Heart left ventricle (tissue), 16 donors: ENCODE measurements at places on chromosomes 6 and 20. TPM values are rescaled to one million over a fixed set of nuclear protein-coding genes. Genes with fewer than 3 reads are reported as not detected.

DNA sequence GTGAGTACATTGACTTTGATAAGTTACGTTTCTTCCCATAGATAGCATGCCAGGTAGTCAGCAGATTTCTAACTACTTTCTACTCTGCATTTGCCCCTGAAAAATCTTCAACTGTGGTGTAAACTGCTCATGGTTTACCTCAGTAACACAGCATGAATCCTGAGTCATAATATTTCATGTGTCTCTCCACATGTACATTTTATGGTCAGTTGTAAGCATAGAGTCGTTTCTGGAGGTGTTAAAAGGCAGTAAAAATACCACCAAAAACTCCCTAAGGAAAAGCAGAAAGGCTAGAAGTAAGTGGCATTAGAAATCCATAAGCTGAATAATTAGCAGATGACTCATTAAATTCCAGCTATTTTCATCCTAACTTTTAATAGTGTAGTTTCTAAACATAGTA is 4.1 kb upstream of the GPR63 start:
- no peak for DNase-seq
- H3K27me3 ChIP-seq = no peaks in the 10 kb centered on the region
- no peaks in the 10 kb centered on the region for H3K36me3 ChIP-seq
- no peaks in the 10 kb centered on the region for H3K4me1 ChIP-seq
- no peak overlapping the region for H3K27ac ChIP-seq

- no peaks in the 10 kb centered on the region for H3K36me3 ChIP-seq
- H3K4me3 ChIP-seq = no peak overlapping the region
- no peaks in the 10 kb centered on the region for H3K27me3 ChIP-seq
- H3K4me1 ChIP-seq = no peaks in the 10 kb centered on the region
Measured at GRCh38 chr20:12067686-12068085, 150.0 kb downstream of the BTBD3 start.

DNA sequence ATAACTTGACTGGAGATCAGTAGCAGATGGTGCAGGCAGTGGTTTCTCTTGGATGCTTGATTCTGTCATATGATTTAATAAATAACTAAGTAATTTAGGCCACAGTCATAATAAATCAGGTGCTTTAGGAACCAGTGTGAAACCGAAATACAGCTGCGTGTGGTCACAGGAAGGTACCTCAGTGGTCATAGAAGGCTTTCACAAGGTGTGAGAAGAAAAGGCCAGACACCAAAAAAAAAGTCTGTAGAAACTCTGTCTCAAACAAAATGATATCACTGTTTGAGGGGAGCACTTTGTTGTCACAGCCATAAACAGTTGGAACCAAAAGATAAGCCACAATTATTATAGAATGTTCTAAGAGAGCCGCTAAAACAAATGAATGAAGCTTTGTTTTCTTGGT is 56.5 kb downstream of the ARMC2 start:
- no peaks in the 10 kb centered on the region for H3K27me3 ChIP-seq
- H3K36me3 ChIP-seq = no peaks in the 10 kb centered on the region
- peaks cover 28% of the 10 kb centered on the region for H3K4me1 ChIP-seq
- DNase-seq = no peak

- H3K4me3 ChIP-seq = no peak overlapping the region
- peaks cover 8% of the 10 kb centered on the region for H3K27me3 ChIP-seq
- H3K27ac ChIP-seq = no peak overlapping the region
- H3K4me1 ChIP-seq = no peaks in the 10 kb centered on the region
Measured at GRCh38 chr20:63232235-63233060, 3.3 kb upstream of the BIRC7 start.

The MLIP gene
- total RNA-seq = 325 TPM

The FYN gene
- total RNA-seq = 72.4 TPM

DNA sequence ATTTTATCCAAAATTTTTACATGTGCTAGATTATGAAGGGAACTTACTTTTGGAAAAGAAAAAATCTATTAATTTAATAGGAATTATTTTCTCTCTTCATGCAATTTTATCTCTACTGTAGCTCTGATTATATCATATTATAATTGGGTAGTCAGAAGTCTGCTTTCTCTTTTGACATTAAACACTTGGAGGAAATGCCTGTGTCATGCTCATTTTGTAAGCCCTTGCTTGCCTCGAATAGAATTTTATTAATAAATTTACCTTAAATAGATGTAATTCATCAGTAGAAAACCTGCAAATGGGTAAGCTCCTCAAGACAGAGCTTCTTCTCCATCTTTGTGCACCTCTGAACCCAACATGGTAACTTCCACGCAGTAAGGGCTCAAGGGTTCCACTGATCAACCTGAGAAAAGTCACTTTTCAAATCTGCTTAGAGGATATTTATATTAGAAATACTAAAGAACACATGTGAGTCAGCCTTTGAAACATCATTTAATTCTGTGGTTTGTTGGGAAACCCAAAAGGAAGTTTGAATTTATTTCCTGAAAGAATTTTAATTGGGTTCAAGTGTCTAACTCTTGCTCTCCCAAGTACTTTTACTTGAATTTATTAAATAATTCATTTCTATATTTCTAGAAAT is 266.0 kb downstream of the ALDH8A1 start:
- H3K4me3 ChIP-seq = no peak overlapping the region
- H3K27me3 ChIP-seq = no peaks in the 10 kb centered on the region
- no peaks in the 10 kb centered on the region for H3K36me3 ChIP-seq
- no peaks in the 10 kb centered on the region for H3K4me1 ChIP-seq
- no peak overlapping the region for H3K27ac ChIP-seq

DNA sequence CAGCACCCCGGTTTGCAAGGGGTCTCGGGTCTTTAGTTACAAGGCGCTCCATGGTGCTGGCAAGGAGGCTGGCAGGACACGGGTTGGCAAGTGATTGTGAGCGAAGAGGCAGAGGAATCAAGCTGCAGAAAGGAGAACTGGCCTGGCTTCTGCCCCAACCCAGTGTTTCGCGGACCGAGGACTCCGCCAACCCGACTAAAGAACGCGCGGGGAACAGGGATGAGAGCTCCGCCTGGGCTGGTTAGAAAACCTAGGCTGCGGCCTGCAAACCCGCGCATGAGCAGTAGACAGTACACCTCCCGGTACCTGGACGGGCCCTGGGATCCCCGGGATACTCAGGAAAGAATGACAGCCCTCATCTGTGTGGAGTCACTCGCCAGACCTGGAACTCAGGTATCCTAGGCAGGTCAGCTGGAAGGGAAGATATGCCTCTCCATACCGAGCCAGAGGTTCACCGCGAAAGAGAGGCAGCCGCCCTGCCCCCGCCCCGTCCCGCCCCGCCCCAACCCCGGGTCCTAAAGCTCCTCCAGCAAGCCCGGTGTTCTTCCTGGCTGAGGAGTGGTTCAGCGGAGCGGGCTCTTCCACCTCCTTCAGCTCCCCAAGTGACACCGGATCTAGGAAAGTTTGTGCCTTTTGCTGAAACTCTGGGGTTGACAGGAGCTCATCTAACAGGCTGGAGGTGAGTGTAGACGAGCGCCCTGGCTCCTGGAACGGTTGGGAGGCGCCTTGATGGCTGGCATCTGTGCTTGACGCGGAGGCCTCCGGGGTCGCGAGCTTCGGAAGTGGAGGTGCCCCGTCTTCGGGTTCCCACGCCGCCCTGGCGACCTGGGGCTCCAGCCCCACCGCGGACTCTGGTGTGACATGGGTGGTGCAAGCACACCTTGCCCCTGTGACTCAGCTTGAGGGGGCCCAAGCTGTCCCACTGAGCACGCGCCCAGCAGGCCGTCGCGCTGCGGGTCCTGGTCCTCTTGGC is 1847.3 kb upstream of the DEFB115 start:
- H3K4me3 ChIP-seq = no peak overlapping the region
- peaks cover 78% of the 10 kb centered on the region for H3K27me3 ChIP-seq
- no peaks in the 10 kb centered on the region for H3K36me3 ChIP-seq
- no peak overlapping the region for H3K27ac ChIP-seq

DNA sequence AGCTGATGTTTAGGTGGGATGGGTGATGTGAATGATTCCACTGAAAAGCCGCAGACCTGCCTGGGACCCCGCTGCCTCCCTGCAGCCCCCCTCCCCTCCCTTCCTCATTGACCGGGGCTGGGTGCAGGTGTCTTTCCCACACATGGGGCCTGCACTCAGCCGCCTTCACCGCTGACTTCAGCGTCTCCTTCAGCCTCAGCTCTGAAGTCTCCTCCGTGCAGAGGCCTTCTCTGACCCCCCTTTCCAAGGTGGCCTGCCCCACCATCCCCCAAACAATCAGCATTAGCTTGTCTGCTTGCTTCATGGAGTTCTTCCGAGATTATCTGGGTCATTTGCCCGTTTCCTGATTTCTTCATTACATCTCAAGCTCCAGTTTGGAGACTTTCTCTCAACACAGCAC is 140.7 kb downstream of the SMOC2 start:
- H3K4me1 ChIP-seq = no peaks in the 10 kb centered on the region
- H3K27ac ChIP-seq = no peak overlapping the region
- H3K36me3 ChIP-seq = no peaks in the 10 kb centered on the region

The PGC gene
- total RNA-seq = not detected

DNA sequence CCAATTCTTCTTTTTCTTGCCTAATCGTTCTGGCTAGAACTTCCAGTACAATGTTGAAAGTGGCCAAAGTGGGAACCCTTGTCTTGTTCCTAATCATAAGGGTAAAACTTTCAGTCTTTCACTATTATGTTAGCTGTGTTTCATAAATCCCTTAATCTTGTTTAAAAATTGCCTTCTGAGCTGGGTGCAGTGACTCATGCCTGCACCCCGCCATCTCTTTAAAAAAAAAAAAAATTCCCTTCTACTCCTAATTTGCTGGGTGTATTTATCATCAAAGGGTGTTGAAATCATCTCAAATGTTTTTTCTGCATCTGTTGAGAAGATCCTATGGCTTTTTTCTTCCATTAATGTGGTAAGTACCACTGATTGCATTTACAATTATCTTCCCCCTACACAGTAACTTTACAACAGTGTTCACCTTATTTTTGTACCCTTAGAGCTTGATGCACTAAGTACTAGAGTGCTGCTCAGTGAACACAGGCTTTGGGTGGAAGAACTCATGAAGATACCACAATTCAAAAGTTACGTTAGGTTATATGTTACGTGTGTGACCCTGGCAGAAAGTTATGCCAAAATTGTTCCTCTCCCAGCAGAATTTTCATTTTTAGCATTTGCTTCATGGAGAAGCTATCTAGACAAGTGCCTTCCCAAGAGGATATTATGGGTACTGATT is 9.7 kb downstream of the SNRPB start:
- no peak for DNase-seq
- H3K27me3 ChIP-seq = no peaks in the 10 kb centered on the region
- no peak overlapping the region for H3K4me3 ChIP-seq
- peaks cover 79% of the 10 kb centered on the region for H3K36me3 ChIP-seq
- no peak overlapping the region for H3K27ac ChIP-seq
